ENCODE measurements at places on chromosomes 12 and 14.

DNA sequence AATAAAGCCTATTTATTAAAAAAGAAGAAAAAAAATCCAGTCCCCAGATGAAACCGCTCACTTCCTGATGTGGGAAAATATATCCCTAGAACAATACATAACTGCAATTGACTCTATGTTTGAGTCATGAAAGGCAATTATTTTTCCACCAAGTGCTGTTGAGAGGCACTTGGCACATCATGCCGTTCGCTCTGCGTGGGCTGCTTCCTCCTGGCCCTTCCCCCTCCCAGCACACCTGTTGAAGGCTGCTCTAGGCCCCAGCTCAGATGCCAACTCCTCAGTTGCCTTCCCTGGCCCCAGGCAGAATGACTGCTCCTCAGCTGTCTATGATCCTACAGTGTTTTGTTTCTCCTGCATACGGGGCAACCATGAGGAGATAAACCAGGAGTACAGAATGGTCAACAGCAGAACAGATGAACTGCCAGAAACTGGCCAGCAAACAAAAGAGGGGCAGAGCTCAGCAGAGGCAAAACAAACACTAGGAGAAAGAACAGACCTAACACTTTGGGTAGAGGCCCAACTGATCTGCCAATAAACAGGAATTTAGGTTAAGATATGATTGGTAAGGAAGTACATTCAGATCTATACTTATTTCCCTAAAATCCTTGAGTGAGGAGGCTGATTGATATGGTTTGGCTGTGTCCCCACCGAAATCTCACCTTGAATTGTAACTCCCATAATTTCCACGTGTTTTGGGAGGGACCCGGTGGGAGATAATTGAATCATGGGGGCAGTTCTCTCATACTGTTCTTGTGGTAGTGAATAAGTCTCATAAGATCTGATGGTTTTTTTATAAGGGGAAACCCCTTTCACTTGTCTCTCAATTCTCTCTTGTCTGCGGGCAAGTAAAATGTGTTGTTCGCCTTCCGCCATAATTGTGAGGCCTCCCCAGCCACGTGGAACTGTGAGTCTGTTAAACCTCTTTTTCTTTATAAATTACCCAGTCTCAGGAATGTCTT, 58.6 kb downstream of the SLC38A1 start:
- peak; percentile 44 for DNase-seq

DNA sequence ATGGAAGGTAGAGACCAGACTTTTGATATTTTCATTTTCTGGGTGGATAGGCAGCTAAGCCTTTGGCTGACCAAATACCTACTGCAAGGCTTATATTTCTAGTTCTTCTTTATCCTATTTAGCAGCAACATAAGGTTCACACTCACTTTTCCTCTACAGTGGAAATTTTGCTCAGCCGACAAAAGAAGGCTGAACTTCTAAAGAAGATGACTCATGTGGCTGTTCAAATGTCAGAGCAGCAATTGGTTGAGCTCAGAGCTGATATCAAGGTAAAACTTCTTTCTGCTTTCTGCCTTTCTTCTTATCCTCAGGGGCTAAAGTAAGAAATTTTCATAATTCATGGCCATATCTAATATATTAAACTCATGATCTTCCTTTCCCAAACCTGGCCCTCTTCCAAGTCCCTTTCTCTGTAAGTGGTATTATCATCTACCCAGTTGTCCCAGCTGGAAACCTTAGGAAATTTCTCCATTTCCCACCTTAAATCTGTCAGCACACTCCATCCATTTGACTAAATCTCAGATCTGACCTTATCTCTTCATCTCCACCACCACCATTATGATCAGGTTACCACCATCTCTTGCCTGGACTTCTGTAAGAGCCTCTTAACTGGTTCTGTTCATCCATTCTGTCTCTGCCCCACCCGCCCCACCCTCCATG, 19.8 kb upstream of the KCNH3 start:
- no peak for DNase-seq

- DNase-seq: no peak
Observed at GRCh38 chr12:49808686-49809380, 19.4 kb downstream of the NCKAP5L start.

DNA sequence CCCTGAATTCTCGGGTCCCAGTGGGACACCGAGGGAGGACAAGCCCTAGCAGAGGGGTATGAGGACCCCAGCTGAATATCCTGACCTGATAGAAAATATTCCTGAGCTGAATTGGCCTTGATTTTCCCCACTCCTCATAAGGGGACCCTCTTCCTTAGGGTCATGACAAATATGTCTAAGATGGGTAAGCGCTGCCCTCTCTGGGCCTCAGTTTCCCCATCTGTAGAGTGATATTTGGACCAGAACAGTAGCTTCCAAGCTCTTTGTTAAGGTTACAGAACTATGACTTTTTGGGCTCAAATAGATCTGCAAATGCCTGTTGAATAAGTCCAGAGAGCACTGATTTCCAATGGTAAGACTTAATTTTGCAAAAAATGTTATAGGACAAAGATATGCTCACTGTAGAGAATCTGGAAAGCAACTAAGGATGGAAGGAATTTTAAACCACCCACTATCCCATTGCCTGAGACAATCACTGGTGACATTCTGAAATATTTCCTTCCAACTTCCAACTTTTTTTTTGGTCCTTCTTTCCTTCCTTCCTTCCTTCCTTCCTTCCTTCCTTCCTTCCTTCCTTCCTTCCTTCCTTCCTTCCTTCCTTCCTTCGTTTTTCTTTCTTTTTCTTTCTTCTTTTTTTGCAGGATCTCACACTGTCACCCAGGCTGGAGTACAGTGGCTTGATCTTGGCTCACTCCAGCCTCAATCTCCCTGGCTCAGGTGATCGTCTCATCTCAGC, 32.0 kb downstream of the MYL2 start:
- no peak for DNase-seq

DNA sequence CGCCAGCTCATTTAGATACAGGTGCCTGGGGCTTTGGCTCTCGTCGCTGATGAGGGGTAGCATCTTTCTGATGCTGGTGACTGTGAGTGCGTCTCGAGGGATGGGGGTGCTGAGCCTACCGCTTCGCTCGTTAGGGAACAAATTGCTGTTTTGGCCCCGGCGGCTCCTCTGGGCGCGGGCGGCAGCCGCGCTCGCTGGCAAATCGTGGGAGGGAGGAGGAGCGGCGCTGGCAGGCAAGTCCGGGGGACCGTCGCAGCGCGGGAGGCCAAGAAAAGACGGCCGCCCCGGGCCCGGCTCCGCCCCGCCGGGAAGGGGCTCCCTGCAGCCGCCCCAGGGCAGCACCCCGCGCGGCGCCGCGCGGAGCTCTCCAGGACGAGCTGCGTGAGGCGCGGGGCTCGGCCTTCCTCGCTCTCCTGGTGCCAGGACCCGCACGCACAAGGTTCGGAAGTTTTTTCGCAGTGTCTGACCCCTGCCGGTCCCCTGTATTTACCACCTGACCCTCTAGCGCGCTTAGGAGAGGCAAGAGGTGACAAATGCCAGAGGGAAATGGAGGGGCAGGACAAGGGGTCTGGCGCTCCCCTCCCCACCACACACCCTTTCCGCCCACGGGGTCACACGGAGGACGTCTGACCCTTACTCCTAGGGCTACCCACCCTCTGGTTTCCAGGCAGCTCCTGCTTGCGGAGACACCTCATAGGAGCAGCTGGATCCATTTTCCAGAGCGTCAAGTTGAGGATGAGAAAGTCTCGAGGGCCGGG, 899 bp upstream of the KCNH3 start:
- DNase-seq: no peak

- DNase-seq: no peak
Observed at GRCh38 chr12:54232790-54233189, 44.0 kb upstream of the SMUG1 start.

DNA sequence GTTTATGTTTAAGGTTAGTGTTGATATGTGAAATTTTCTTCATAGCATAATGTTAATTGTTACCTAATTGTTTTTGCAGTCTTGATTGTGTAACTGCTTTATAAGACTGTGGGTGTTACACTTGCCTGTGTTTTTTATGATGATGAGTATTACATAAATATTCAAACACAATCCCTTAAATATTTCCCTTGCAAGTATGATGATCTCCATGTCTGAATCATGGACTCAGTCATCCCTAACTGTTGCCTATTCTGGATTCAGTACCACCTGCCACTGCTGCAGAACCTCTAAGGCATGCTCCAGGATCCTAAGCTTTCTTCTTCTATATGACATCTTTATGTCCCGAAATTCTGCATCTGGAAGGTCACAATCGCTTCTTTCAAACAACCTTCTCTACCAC, 246.3 kb upstream of the CLEC14A start:
- no peak for DNase-seq

DNA sequence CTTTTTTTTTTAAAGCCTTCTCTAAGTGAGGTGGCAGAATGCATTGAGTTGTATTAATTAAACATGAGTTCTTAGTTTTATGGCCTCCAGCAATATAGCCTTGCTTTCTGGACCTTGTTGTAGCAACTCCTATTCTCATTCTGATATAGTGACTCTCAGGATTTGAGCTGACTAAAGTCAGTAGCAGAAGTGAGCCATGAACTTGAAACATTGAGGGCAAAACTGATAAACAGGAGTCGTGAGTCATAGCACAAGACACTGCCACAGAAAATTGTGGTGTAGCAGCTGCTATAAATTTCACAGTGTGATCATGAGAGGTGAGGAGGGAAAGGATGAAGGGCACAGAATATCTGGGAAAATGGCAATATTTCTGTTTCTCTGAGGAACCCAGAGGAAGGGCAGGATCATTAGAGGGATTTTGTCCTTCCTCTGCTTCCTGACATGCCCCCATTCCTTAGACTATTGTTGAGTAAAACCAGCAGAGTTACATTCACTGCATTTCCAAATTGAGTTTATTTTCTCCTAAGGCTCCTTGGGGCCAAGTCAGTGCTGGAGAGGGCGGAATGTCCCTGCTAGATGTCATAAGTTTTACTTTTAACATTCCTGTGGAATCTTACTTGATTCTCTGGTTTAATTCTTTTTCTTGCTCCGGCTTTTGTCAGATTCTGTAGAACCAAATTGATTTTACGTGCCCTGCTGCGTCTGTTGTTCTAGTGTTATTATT, 7.5 kb downstream of the KLRG1 start:
- no peak for DNase-seq

DNA sequence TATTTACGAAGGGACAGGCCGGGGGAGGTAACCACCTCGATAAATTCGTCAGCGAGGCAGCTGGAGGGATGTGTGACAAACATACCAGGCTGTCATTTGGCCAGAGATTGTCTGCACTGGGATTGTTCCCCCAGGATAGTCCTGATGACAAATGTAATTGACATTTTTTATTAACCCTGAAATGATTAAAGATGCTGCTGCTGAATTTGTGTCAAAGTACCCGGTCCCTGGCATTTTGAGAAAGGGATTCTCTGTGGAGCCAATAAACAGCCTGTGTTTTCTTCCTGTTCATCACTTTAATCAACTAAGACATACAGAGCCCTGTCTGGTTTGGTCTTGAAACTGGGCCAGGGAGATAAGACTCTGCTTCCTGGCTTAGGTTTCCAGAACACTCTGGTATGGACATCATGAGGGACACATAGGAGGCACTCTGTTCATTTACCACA, 117.6 kb downstream of the SLC25A47 start:
- DNase-seq: no peak

DNA sequence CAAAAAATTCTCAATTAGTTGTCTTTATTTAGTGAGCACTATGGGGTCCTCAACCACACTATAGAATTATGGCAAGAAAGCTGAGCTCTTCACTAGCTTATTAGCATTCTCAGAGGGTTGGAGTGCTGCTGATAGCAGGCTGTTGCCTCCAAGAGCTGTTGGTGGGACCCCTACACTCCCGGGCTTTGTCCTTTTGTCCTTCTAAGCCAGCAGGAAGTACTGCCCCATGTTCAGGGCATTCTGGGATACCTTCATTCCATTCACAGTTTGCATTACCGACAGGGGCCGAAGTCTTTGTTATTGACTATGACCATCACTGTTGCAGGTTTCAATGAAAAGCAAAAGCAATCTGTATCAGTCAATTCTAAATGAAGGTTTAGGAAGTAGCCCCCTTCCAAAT, 89.5 kb upstream of the OTX2 start:
- no peak for DNase-seq

DNA sequence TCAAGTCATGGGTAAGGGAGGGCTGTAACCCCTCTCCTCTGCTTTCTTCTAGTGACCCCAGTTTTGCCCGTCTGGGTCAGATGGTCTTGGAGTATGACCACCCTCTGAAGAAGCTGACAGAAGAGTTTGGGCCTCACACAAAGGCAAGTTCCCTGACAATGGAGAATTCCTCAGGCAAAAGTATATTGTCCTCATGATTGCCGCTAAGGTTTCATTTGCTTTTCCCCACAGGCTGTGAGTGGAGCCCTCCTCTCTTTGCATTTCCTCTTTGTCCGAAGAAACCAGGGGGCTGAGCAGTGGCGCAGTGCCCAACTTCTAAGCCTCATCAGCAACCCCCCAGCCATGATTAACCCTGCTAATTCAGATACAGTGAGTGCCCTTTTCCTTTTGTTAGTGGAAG, 12.1 kb downstream of the NCKAP1L start:
- DNase-seq: no peak

DNA sequence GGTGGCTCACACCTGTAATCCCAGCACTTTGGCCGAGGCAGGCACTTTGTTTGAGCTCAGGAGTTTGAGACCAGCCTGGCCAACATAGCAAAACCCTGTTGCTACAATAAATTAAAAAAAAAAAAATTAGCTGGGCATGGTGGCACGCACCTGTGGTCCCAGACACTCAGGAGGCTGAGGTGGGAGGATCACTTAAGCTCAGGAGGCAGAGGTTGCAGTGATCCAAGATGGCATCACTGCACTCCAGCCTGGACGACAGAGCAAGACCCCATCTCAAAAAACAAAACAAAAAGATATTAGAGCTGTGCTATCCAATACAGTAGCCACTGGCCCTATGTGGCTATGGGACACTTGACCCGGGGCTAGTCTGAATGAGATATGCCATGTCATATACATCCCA, 6.9 kb upstream of the SCARB1 start:
- no peak for DNase-seq

DNA sequence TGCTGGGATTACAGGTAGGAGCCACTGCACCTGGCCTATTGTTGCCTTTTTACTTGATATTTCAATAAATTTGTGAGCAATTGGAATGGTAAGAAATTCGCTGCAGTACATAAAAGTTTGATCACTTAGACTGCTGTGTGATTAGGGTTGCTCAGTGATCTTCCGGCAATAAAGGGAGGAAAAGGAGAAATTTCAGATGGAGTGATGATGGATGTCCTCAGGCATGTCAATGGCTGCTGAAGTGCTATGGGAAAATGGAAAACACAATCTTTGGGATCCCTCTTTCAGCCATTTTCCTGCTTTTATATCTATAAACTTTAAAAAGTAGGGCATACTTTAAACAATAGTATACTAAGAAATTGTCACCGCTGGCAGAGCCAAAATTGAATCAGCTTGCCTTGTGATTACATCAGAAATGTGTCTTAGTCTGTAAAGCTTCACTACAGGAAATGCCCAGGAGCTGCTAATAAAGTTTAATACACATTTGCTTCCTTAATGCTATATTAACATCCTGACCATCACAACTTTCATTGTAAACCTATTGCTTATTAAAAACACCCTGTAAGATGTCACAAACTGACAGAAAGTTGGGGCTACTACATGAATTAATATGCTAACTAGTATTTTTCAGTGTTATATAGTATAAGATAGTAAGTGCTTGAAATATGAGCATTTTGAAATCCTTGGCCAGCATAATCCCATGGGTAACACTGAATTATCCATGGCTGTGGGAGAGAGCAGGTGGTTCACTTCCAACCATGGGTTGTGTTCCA, 13.7 kb upstream of the FBXL14 start:
- no peak for DNase-seq

GRCh38 chr12:88726806-88727720, 146.8 kb upstream of the KITLG start:
- no peak for DNase-seq

GRCh38 chr12:93427779-93428564, 13.8 kb downstream of the UBE2N start:
- no peak for DNase-seq

All from activated CD8-positive, alpha-beta memory T cell treated with anti-CD3 and anti-CD28 coated beads for 1 hour (primary cell).